ENCODE measurements at places on chromosomes 1 and 21.

DNA sequence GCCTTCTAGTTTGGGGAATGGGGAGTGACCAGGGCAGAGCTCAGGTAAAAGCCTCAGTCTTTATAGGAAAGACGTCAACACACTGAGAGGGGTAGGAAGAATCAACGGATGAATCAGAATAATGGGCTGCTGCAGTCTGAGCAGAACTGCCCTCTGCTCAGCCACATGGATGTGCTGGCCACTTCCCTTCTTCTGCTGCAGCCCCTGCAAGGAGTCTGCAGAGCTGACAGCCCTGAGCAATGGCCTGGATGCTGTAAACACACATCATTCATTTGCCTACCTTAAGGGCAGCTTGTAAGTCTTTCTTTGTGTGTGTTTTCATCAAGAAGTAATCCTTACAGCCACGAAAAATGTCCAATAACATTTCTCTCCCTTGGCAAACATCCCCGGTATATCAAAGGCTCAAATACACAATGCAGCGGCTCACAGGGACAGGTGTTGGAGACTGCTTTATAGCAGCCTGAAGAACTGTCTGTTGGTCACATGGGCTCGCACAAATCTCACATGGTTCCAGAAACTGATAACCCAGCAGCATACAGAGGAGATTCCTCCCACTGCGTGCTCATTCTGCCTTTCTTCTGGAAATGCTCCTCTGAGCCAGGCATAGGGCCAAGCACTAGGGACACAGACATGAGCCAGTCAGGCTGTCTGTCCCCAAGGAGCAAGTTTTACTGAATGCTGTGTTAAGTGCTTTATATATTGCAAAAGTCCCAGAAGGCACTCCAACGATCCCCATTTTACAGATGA is 110.1 kb downstream of the HMGB4 start:
- DNase-seq, result no peak

- DNase-seq, result no peak
Observed at GRCh38 chr21:33847588-33848248, 67.9 kb downstream of the ATP5PO start.

DNA sequence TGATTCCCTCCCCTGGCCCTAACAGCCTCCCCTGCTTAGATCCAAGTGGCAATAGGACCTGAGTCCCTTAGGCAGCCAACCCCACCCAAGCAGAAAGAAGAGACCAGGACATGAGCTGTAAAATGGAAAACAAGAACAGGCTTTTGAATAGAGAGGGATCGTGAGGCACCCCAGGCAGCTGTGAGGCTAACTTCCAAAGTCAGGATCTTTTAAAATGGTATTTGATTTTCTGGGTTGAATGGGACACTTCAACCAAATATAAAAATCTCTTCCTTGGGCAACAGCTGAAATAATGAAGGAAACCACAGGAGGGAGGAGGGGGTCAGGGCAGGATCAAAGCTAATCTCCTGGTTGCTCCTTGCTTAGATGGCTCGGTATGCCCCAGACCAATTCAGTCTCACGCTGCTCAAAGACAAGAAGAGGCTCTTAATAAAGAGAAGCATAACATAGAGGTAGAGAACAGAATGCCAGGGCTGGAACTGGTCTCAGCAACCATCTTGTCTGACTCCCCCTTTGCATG is 28.6 kb upstream of the AVPR1B start:
- DNase-seq, result no peak

- DNase-seq, result no peak
Observed at GRCh38 chr1:6033124-6033523, 12.6 kb upstream of the KCNAB2 start.

- no peak for DNase-seq
Observed at GRCh38 chr1:198151688-198152087, 5.1 kb upstream of the NEK7 start.

GRCh38 chr1:48030211-48030610 is 33.0 kb upstream of the TRABD2B start:
- no peak for DNase-seq

GRCh38 chr1:31708324-31708723 is 4.5 kb upstream of the COL16A1 start:
- no peak for DNase-seq

DNA sequence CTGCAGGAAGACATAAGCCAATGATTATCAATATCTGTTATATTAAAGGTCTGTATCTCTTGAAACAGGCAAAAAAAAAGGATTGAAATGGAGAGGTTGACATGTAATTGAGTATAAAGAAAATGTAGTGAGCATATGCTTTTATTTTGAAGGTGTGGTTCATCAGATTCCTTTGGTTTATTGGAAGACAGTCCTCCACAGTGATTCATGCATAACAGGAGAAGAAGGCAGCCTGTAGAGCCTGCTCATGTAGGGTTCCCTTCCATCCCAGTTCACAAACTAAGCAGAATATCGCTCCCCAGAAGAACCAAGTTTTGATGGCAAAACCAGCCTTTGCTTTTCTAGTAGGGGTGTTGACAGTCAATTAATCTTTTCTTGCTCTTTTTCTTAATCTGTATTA is 1016.8 kb upstream of the ADGRL4 start:
- no peak for DNase-seq

DNA sequence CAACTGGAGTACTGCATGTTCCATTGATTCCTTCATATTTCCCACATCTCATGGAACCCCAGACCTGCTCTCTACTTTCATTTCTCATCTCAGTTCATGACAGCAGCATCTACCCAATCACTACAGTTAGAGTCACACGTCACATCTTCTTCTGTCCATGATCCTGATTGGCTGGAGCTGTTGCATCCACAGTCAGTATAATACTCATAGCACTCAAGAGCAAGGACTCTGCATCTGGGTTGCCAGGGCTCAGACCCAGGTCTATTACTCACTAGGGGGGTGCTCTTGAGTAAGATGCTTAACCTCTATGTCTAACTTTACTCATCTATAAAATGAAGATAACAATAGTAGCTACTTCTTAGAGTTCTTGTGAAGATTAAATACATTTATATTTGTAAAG is 4.4 kb upstream of the XPR1 start:
- no peak for DNase-seq

- DNase-seq, result no peak
Observed at GRCh38 chr1:19250629-19251304, 557 bp downstream of the EMC1 start.

GRCh38 chr1:240555524-240555923 is 56.4 kb downstream of the GREM2 start:
- no peak for DNase-seq

DNA sequence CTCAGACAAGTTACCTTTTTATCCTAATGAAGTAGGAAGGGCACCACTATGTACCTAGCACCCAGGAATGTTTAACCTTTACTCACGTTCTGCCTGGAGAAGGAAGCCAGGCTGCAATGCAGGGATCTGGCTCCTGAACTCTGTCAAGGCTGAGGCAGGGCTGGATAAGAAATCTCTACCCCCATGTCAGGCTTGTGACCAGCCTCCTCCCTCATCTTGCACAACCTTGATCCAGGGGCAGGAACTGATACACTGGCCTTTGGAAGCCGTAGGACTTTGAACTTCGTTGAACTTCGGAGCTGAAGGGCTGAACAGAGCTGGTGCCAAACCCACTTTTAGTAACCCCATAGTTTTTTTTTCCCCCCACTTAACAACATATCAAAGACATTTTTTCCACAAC is 8.0 kb upstream of the AKR1A1 start:
- no peak for DNase-seq

DNA sequence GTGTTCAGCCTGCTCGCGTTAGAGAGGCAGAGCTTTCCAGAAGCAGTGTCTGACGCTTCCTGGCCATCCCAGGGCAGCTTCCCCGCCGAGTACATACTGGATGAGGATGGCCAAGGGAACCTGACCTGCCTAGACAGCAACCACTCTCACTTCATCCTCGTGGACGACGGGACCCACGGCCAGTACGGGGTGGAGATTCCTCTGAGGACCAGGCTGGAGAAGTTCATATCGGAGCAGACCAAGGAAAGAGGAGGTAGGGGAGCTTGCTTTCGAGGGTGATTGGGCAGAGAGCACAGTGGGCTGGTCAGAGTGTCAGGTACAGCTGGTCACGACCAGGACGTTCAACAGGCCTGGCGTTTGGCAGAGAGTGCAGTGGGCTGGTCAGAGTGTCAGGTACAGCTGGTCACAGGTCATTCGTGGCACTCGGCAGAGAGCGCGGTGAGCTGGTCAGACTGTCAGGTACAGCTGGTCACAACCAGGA is 22.4 kb downstream of the TRPM2 start:
- DNase-seq, result no peak

GRCh38 chr1:117592155-117592554 is 13.7 kb upstream of the TENT5C start:
- no peak for DNase-seq

GRCh38 chr1:29183287-29183686 is 1.6 kb upstream of the SRSF4 start:
- DNase-seq, result no peak

- DNase-seq, result no peak
Observed at GRCh38 chr1:236746785-236747184, 48.3 kb upstream of the MTR start.

DNA sequence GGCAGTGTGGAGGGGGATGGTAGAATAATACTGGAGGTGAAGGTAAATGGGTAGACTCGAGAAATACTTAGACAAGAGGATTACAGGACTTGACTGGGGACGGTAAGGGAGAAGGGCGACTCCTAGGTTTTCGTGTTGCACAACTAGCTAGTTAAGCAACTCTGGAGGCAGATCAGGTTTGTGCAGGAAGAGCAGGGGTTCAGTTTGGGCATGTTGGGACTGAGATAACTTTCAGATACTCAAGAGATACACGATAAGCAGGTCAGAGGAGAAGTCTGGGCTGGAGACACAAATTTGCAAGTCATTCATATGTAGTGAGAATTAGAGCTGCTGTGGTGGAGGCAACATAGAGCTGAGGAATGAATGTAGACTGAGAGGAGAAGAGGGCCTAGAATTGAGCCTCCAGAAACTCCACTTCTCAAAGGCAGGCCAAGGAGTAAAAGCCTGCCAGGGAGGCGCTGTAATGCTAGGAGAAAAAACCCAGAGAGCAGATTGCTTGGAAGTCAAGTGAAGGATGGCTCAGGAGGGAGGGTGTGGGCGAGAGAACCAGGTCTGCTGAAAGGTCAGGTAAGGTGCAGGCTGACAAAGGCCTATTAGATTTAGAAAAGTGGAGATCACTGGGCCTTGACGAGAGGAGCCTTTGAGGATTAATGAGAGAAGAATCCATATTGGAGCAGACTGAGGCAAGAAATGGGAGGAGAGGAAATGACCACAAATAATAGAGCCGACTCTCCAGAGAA is 20.8 kb downstream of the MAB21L3 start:
- no peak for DNase-seq

- DNase-seq, result no peak
Observed at GRCh38 chr1:226706684-226707083, 32.4 kb downstream of the ITPKB start.

DNA sequence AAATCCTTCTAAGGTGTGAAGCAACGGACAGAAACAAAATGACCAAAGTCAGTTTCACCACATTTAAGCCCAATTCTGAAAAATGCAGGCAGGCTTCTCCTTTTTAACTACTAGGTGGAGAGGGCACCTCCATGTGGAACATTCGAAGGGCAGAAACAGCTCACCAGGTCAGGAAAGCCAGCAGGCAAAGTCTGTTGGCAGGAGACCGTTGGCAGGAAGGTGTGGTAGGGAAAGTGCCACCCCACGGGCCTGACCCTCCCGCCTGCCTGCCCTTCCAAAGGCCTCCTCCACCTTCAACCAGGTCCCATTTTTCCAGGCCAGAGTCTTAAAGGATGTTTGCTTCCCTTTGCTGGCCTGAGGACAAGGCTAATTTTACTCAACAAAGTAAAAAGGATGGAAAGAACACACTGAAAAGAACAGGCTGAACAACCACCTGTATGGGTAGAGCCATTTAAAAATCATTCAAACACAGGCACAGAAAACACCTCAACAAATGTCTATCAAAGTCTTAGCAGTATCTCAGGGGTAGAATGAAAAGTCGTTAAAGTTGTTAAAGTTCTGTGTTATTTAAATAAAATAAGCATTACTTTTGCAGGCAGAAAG is 26.4 kb downstream of the CAPZB start:
- DNase-seq, result no peak

DNA sequence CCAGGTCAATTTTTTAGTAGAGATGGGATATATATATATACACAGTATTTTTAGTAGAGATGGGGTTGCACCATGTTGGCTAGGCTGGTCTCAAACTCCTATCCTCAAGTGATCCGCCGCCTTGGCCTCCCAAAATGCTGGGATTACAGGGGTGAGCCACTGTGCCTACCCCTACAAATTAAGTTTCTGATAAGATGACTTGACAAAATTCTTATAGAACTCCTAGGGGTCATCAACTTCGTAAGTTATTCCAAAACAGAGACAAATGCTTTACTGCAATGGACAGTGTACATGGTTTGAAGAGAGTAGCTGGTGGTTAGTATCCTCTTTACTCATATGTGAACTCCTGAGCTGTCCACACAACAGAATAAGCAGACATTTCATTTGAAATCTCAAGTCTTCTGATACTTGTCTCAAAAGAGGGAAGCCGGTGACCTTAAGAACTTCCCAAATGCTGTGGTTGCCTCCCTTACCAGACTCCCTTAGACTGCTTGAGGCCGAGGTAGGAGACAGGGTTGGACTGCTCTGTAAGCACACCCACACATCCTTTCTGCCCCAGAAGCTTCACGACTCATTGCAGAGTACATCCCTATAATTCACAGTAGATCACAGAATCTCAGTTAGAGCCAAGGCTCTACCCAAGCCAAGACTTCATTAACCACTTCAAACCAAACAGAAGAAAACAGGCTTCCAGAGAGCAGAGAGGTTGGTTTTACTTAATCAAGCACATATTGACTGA is 244.1 kb upstream of the IRF2BP2 start:
- no peak for DNase-seq

DNA sequence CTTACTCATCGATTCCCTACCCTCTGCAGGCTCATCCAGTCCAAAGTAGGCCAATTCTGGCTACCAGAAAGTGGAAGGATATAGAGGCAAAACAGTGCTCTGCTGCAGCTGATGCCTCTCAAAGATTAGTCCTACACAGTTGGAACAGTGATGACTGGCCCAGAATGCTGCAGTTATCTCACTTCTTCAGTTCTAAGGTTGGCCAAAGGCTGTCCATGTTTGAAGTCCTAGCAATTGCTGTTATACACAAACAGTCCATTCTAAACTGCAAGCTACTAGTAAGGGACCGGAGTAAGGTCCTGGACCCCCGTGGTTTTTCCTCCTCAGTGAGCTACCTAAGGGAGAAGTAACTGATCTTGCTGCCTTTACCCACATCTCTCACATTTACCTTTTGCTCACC is 129.1 kb upstream of the NRIP1 start:
- DNase-seq, result no peak

DNA sequence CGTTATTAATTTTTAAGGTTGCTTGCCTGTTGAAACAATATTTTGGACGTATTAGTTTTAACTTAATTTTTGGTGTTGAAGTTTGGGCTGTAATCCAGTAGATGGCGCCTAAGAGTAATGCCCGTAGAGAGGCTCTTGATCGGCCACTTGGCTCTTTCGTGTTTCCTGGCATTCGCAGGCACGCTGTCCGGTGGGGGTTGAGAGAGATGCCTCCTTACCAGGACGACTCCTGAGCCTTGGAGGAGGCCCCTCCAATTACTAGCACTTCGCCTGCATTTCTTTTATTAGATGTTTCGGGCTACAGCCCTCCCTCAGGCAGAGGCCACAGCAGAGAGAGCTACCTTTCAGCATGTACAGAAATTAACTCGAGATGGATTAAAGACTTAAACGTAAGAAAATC is 12.0 kb downstream of the OR2M4 start:
- DNase-seq, result no peak

- no peak for DNase-seq
Observed at GRCh38 chr1:211641044-211641800, 34.2 kb downstream of the NEK2 start.

All from amniotic stem cell (primary cell).